ENCODE measurements at places on chromosomes 6 and 20.

DNA sequence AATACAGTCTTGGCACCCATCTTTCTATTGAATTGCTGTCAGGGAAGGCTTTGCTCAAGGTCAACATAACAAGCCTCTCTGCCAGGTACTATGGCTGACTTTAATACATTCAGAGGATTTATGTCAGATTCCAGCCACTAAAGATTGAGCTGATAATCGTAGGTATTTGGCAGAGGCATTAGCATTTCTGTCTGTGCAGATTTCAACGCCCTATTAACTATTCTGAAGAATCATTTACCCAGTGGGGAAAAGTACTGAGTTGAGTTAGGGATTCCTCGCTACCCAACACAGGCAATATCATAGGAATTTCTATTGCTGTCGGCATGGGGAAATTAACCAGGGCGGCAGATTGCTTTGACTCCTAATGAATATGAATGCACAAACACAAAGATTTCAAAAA, 233.7 kb upstream of the SPTLC3 start:
- DNase-seq = no peak

GRCh38 chr20:50571466-50571865, 61.3 kb downstream of the PTPN1 start:
- no peak for DNase-seq

DNA sequence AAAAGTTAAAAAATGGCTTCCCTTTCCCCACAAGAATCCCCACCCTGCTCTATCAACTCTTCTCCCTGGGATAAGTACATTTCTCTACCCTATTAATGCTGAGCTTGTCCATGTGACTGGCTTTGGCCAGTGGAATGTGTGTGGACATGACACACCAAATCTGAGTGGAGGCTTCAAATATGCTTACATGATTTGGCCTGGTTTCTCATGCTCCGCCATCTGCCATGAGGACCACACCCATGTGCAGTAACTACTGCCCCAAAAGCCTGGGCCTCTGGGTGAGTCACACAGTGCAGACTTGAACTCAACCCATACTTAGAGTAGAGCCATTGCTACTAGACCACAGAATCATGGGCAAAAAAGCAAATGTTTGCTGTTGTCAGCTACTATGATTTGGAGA, 65.4 kb downstream of the PRND start:
- DNase-seq = no peak

- DNase-seq = no peak
Observed at GRCh38 chr6:23663652-23664051, 462.4 kb upstream of the NRSN1 start.

GRCh38 chr20:61765081-61765870, 300.4 kb downstream of the TAF4 start:
- DNase-seq = no peak

DNA sequence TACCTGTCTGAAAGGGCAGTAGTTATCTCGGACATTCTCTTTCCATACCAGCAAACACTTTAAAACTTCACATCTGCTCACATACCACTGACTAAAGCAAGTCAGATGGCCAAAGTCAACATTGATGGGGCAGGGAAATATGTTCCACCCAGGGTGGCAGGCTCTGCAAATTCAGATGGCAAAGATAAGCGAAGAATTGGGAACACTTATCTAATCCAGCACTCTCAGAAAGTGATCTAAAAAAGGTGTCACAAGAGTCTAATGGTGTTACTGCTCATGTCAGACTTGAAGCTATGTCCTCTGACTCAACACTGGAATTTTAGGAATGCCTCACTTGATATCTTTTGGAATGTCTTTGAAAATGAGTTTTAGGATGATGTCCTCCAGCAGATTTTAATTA, 1086.2 kb downstream of the KIF16B start:
- DNase-seq = no peak

- DNase-seq = no peak
Observed at GRCh38 chr20:8401556-8401955, 269.5 kb downstream of the PLCB1 start.

GRCh38 chr20:50601511-50602431, 89.6 kb downstream of the RIPOR3 start:
- DNase-seq = no peak

- DNase-seq = no peak
Observed at GRCh38 chr6:161482517-161482858, 208.6 kb upstream of the AGPAT4 start.

DNA sequence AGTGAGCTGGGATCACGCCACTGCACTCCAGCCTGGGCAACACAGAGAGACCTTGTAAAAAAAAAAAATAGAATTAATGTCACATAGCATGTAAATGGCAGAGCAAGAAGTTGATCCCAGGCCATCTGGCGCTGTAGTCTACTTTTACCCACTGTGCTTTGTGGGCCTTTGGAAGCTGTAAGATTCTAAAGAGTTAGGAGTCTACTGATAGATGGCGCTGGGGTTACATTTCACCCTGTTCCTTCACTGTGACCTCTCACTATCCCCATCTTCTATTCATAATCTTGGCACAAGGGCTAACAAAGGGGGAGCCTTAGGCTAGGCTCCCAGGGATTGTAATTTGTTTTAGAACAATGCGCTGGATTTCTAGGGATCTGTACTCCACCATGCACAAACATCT, 24.4 kb downstream of the SIRPD start:
- DNase-seq = no peak

- no peak for DNase-seq
Observed at GRCh38 chr6:123629258-123629941, 7.3 kb downstream of the TRDN start.

- no peak for DNase-seq
Observed at GRCh38 chr20:59001449-59002171, 5.4 kb downstream of the CTSZ start.

DNA sequence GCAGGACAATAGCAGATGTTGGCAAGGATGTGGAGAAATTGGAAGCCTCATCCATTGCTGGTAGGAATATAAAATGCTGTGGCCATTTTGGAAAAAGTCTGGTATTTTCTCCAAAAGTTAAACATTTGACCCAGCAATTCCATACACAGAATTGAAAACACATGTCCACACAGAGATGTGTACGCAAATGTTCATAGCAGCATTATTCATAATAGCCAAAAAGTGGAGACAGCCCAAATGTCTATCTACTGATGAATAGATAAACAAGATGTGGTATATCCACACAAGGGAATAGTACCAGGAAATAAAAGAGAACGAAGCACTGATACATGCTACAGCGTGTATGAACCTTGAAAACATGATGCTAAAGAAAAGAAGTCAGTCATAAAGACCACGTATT, 40.5 kb downstream of the CFAP61 start:
- no peak for DNase-seq

- DNase-seq = no peak
Observed at GRCh38 chr20:45036044-45036755, 64.7 kb downstream of the KCNS1 start.

- no peak for DNase-seq
Observed at GRCh38 chr6:91328241-91328640, 741.4 kb upstream of the MAP3K7 start.

GRCh38 chr6:104159045-104159618, 700.6 kb downstream of the HACE1 start:
- DNase-seq = no peak

DNA sequence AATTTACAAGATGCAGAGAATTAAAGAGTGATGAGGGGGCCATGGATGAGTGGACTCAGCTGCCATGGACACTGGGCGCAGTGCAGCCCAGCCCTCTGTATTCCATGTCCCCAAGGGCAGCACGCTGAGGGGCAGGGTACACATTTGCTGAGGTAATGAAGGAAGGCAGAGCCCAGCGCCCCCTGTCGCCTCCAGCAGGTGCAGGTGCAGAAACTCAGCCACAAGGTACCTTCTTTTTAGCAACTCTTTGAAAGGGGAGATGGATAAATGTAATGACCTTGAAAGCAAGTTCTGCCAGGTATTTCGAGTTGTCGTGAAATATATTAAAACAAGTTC, 7.1 kb downstream of the CD93 start:
- no peak for DNase-seq

GRCh38 chr6:28090917-28091586, 10.7 kb downstream of the ZNF165 start:
- no peak for DNase-seq

GRCh38 chr6:21586740-21587178, 6.8 kb upstream of the SOX4 start:
- no peak for DNase-seq

- DNase-seq = no peak
Observed at GRCh38 chr20:25733903-25734302, 37.2 kb upstream of the ZNF337 start.

- no peak for DNase-seq
Observed at GRCh38 chr20:25344634-25345033, 46.0 kb downstream of the ABHD12 start.

GRCh38 chr6:161169696-161170095, 104.2 kb downstream of the AGPAT4 start:
- DNase-seq = no peak

DNA sequence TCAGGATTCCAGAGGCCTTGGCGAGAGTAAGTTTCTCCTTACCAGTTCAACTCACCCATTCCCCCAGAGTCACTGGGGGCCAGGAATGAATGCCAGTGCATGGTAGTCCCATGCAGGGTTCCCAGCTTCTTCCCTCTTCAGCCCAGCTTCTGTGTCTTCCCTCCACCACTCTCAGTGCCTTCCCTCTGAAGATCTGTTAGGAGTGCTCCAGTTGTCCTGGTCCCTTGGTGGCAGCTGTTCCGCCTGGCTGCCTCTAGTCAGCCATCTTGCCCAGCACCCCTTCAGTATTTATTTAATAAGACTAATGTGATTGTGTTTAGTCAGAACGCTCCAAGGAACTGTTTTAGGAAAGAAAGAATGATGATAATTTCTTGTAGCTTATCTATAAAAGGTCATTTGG, 23.1 kb downstream of the FIG4 start:
- no peak for DNase-seq

GRCh38 chr20:43921227-43921780, 6.7 kb downstream of the TOX2 start:
- no peak for DNase-seq

DNA sequence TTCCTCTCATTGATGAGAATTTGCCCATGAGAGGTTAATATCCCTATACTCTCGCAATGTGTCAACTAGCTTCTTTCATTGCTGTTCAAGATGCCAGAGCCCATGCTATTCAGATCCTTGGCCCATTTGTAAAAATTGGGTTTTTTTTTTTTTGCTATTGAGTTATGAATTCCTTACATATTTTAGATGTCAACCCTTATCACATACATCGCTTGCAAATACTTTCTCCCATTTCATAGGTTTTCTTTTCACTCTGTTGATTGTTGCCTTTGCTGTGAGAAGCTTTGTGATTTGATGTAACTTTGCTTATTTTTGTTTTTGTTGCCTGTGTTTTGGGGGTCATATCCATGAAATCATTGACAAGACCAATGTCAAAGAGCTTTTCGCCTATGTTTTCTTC, 32.2 kb upstream of the IPCEF1 start:
- DNase-seq = no peak
